ENCODE measurements at places on chromosomes 4 and X.

- DNase-seq: no peak
These were observed at the start of gene DCX for GRCh38 chrX:111411983-111412382. Gene DCX, minus strand, starts transcription at chrX:111412192. Its CDS starts 1,794 bp downstream, at chrX:111410398.

GRCh38 chr4:186887291-186887700 lies 163.6 kb upstream of the FAT1 start:
- no peak for DNase-seq

DNA sequence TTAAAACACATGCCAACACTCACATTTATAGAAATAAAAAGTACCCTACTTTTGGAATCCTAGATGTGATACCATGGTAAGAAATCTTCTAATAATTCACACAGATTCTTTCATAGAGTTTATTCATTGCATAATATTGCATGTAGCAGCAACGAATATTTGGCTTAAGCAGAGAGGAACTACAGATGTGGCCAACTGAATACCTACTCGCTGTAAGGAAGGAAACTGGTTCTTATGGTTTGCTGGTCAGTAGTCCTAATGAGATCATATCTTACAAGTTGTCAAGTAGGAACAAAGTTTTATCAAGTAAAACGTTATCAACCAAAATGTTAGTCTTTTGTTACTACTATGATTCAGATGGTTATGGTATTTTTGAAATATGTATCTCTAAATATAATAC lies 996.1 kb downstream of the PDHA2 start:
- no peak for DNase-seq

- DNase-seq: no peak
These were observed 194.3 kb upstream of the POF1B start for GRCh38 chrX:85573801-85574200.

GRCh38 chr4:138826754-138827153 lies 188.8 kb upstream of the NOCT start:
- no peak for DNase-seq

DNA sequence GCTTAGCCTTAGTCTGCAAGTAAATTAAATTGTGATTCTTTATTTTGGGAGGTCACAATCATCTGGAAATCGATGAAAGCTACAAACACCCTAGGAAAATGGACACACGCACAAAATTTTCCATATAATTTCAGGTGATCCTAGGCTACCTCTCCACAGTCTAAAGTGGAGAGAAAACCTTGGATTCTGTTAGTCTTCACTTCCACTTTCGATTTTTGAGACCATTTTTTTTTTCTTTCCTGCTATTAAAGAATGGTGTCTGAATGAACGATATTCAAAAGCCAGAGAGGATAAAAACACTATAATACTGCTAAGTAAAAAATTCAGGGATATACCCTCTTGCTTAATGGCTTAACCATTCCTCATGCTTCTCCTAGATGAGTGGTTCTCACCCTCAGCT lies 1.7 kb downstream of the FBXL5 start:
- DNase-seq: no peak

DNA sequence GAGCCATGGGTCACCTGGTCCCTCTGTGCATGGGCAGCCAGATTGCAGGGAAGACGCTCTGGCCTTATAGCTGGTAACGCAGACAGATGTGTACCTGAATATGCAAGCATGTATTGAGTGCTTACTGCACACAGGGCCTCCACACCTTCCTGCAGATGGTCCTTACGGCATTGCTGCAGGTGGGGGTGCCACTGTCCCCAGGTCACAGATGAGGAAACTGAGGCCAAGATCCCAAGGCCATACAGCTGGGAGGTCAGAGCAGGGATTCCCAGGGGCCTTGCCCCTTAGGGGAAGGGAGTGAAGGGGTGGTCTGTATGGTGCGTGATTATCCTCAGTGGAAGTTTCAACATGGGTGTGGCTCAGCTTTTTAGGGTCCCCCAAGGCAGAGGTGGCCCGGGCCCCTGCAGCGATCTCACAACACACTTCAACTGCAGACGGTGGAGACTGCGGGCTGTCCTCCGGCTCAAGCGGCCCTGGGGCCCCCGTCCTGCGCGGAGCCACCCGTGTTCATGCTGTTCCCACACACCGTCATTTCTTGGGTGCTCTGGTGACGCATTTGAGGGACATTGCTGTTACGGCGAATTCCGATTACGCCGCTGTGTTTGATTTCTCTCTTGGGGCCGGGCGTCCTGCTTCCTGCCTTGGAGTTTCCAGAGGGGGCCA lies 8.1 kb downstream of the DOK7 start:
- DNase-seq: no peak

DNA sequence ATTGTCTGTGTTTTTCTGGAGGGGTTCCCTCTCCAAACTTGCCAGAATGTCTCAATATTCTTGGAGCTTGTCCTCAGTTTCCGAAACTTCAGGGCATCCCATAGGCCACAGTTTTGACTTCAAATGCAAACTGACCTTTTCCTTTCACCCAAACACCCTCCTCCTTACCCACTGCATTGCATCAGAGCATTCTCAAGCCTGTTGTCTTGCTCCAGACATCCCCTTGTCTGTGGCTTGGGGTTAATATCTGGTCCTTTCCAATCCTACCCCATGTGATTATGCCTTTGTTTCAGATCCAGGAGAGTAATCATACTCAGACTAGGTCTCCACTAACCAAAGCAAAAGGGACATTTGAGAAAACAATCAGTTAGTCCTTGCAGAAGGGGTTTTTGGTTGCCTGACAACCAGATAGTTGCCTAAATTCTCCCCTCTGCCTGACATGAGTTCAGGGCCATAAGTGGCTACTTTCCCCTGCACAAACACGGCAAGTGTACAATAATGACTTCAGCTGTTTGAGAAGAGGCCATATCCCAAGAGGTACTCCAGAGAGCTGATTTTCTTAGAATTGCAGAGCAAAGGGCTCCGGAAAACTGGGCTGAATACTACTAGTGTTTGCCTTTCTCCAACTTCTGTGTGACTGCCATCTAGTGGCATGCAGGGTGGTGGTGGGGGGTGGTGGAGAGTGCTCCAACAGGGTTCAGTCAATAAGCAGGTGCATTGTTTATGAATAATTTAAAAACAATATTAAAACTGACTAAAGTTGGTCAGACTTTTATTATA lies 130.2 kb downstream of the CHRDL1 start:
- peak; percentile 29 for DNase-seq

DNA sequence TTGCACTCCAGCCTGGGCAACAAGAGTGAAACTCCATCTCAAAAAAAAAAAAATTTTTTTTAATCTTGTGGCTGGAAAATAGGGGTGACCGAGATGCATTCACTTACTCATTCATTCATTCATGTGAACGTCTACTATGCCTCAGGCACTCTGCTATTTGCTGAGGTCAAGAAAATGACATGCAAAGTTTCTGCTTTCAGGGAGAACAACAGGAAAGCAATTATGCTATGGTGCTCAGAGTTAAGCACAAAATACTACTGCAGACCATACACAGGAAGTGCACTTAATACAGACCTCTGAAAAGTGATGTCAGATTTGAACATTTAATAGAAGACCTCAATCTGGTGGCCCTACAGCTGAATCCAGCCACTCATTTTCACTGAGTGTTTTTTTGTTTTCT lies 59.6 kb upstream of the DUSP21 start:
- no peak for DNase-seq

GRCh38 chrX:18927558-18927957 lies 56.4 kb downstream of the PHKA2 start:
- no peak for DNase-seq

DNA sequence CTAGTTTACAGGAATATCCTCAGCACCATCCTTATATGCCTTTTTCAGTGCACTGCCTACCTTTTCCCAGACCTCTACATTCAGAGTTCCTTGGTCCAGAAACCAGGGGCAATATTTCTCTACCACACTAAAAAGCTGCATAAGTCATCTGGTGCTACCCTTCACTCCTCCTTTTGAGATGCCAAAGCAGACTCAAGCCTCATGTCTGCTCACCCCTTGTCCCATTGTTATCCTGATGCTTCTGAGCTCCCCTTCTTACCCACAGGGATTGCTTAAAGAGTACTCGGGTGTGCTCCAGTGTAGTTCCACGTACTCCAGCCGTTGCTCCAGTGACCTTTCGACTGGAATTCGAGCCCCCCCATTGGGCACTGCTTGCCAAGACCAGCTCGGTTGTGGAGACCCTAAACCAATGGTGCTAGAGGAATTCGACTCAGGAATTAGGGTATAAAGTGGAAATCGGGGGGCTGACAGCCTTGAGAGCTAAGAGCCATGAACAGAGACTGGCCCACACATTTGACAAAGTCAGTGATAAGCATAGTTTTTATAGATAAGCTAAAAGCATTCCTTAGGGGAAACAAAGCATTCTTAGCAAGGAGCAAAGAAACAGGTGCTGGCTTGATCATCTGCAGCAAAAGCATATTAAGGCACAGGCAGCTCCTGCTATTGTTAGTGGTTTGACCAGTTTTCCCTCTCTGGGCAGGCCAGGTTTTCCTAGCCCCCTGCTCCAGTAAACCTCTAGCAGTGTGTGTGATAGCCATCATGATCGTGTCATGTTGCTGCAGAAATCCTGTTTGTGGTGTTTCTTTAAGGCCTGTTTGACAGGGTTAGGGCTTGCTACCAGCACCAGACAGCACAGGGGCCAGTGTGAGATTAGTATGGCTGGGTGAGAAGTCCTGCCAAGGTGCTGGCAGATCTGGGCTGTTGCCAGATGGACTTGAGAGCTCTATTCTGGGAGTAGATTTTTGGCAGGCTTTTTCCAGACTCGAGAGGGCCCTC lies 57.5 kb upstream of the WDR1 start:
- DNase-seq: peak; percentile 14

GRCh38 chr4:174517502-174518445 lies 4.5 kb downstream of the HPGD start:
- no peak for DNase-seq

DNA sequence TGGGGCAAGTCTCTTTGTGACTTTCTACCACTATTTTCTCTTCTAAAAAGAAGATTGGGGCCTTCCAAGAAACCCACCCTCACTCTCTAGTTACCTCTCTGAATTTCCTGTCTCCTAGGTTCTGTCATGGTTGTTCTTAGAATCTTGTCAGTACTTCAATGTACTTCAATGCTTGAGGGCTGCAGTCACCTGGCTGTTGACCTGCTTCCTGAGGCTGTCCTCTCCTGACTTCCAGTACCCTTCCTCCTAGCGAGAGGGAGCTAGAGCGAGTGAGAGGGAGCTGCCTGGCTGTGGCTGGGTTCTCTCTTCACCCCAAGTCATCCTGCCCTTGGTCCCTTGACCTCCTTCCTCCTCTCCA lies 17.7 kb downstream of the CD99L2 start:
- no peak for DNase-seq

- no peak for DNase-seq
These were observed 1178.9 kb upstream of the DIAPH2 start for GRCh38 chrX:95505721-95506120.

DNA sequence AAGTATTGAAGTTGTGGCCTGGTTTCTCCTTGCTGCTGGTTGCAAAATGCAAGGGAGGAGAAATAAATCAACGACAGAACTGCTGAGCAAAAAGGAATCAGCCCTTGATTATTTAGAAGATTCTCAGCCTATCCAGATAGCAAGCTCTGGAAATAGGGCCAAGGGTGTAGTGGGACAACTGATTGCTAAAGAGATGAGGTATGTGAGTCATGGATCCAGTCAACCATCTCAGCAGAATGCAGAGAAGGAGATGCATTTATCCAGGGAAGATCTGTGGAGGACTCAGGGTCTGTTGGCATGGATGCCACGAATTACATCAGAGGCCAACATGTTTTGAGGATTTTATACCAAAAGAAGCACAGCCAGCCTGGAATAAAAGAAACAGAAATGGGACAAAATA lies 36.7 kb downstream of the FOXR2 start:
- no peak for DNase-seq

DNA sequence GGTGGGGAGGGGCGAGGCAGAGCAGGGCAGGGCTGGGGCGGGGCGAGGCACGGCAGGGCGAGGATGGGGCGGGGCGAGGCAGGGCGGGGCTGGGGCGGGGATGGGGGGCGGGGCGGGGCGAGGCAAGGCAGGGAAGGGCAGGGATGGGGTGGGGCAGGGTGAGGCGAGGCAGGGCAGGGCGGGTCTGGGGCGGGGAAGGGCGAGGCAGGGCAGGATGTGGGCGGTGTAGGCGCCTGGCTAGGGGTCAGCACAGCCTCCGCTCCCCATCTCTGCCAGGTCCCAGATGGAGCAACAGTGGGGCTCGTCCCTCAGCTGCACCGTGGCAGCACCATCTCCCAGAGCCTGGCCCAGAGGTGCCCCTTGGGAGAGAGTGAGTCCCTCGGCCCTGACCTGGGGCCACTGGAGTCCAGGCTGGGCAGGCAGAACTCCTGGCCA lies 4.2 kb upstream of the SRPK3 start:
- no peak for DNase-seq

DNA sequence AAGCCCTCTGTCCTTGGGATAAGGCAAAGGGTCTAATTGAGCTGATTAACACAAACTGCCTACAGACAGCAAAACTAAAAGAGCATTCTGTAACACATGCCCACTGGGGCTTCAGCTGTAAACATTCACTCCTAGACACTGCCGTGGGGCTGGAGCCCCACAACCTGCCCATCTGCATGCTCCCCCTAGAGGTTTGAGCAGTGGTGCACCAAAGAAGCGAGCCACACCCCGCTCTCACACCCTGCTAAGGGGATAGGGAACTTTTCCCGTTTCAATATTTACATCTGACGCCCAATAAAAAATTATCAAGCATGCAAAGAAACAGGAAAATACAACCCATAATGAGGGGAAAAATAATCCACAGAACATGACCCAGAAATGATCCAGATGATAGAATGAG lies 46.9 kb upstream of the HSD17B10 start:
- DNase-seq: no peak

DNA sequence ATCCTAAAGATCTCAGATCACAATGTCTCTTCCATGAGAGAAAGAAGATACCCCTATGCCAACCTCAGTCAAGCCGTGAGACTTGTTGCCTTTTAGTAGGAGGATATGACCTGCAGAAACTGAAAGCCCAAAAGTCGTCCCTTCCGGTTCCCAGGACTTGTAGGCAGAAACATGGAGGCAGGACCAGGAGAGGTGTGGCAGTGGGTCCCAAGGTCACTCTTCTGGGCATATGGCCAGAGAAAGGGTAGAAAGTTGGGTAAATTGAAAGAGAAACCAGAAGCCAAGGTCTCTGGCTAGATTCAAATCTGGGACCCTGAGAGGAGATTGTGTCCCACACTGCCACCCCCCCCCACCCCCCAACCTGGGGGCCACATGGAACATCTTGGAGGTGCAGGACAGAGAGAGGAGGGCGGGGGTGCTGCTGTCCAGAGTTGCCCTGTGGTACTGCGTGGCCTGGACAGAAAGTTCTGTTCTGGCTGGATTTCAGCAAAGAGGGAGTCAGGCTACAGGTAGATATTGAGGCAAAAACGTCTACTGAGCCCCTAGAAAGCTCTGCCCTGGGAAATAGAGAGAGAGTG lies 55.4 kb downstream of the DDX3X start:
- no peak for DNase-seq

GRCh38 chr4:158833602-158834001 lies 64.8 kb downstream of the FNIP2 start:
- no peak for DNase-seq

Measured in progenitor cell of endocrine pancreas (in vitro differentiated cells).